ENCODE measurements at places on chromosomes 5 and 9.

GRCh38 chr5:116370886-116371285 lies 203.7 kb downstream of the SEMA6A start:
- DNase-seq: no peak

- DNase-seq: no peak
These were observed 7.6 kb upstream of the PPP1R26 start for GRCh38 chr9:135471791-135472640.

DNA sequence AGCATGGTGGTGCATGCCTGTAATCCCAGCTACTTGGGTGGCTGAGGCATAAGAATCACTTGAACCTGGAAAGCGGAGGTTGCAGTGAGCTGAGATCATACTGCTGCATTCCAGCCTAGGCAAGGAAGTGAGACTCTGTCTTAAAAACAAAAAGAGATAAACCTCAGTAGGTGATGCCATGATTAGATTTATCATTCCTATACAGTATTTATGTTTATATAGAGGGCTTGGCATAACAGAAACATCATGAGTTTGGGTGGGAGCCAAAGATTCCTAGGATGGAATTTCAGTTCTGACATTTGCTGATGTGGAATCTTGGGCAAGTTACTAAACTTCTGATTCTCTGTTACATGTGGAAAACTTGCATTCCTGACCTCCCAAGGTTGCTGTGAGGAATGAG lies 22.3 kb downstream of the RFK start:
- DNase-seq: no peak

- DNase-seq: no peak
These were observed 211.5 kb downstream of the GAPVD1 start for GRCh38 chr9:125472926-125473701.

DNA sequence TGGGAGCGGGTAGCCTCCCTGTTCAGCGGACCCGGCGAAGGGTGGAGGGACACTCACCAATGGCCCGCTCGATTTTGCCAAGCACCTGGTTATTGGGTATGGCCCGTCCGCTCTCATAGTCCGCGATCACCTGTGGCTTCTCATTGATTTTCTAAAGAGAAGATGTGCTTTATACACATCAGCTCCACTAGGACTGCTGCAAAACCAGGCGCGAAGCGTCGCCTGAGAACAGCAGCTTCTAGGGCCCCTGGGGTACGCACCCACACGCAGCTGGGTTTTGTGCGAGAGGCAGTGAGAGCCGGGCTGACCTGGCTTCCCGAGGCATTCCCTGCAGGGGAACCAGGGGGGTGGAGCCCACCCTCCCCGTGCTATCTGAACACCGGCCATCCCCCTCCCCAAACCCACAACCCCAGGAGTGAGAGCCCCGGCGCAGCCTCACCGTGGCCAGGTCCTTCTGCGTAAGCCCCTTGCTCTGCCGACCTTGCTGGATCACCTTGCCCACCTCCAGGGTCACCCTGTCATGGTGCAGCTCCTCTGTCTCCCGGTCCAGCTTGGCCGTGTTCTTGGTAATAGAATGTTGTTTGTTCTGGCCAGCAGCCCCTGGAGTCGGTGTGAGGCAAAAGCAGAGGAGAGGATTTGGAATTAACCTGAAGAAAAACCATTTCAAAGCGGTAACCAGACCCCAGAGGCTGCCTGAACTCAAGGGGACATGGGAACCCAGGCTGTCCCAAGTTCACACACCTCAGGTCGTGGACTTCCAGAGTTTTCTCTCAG lies 3.1 kb downstream of the EDF1 start:
- DNase-seq: no peak

GRCh38 chr9:114098021-114098935 lies 814 bp downstream of the KIF12 start:
- no peak for DNase-seq

- DNase-seq: no peak
These were observed 2.5 kb upstream of the ZNF367 start for GRCh38 chr9:96420468-96421219.

DNA sequence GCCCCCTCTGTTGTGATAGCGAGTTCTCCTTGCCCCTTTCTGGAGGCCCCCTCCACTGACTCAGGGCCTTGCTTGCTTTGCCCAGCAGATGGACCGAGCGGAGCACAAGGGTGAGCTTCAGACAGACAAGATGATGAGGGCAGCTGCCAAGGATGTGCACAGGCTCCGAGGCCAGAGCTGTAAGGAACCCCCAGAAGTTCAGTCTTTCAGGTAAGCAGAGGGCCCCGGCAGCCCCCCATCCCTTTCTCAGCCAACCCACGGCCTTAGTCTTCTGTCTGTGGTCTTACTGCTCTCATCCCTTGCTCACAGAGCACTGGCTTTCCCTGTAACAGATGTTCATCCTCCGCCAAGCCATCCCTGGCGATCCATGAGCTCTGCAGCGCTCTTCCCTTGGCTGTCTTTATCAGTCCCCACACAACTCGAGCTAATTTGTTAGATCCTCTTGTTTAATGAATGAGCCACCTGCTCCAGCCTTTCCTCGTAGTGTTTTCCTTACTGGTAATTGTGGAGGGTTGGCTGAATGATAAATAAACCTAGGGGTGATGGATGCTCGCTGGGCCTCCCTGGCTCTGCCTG lies 18.4 kb upstream of the RARS1 start:
- no peak for DNase-seq

DNA sequence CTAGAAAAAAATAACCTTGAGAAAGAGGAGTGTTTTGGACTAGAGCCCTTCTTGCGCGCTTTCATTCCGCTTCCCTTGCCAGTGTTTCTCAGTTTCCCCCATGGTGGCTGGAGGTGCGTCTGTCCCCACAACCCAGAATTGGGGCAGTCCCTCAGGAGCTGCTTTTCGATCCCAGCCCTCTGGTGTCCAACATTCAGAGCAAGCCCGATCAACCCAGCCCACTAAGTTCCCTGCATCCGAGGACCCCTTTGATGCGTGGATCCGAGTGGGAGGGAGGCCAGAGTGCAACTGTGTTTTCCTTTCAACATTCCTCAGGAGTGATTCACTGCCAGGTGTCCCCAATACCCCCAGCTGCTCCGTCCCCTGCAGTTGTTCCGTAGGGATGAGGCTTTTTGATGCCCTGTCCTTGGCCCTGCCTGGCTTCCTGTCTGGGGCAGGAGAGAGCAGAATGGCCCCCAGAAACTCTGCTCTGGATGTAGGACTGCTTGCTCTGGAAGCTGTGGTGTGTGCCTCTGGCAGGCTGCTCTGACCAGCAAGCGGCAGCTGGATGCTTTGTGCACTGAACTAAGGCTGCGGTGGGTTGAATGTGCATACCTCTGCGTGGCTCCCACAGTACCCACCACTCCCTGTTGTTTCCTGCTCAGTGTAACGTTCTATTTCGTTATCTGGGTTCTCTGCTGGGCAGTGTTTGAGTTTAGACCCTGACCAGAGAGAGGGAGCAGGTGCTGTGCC lies 117.5 kb downstream of the BOD1 start:
- no peak for DNase-seq

GRCh38 chr5:157217289-157218024 lies 36.8 kb downstream of the ITK start:
- no peak for DNase-seq

Measured in stimulated activated CD8-positive, alpha-beta memory T cell treated with anti-CD3 and anti-CD28 coated beads, Interleukin-7, amount 100 ng/mL, for 24 hours (primary cell).